ENCODE measurements at places on chromosomes 2 and 18.

DNA sequence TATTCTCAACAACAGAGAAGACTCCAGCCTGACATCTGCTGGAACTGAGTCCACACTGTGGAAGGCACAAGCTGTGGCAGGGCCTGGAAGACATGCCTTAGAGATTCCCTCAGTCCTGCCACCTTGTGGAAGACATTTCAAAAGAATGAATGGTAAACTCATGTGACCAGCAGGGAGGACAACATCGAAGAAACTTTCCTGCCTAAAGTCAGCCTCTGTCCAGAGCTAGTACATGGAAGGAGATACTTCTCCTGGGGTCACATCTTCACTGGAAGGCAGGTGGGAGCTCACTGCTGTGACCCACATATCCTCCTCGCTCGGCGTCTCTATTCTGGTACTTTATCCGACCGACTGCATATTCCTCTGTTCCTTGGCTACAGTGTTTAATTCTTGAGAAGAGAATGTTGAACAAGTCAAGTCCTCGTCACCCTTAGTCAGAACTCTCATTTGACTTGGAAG lies 59.5 kb downstream of the PUM2 start:
- no peak for DNase-seq

- DNase-seq, result no peak
Observed at GRCh38 chr2:24274809-24275208, 85.5 kb downstream of the ITSN2 start.

DNA sequence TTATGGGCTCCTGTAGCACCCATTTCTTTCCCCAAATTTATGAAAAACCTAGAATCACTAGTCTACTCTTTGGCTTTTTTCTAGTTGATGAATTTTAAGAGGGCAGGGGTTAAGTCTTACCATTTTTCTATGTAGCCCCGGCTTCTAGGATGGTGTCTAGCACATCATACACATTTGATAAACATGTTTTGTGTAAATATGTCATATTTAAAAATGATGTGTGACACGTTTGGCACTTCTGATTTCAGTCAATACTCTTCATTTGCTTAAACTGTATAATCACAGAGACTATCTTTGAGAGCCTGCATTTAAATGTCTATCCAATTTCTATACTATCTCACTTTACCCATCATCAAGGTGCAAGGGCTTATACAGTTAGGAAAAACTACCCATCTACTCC lies 331.1 kb downstream of the TDRD15 start:
- DNase-seq, result no peak

- DNase-seq, result no peak
Observed at GRCh38 chr2:140154271-140154670, 1374.1 kb upstream of the NXPH2 start.

- DNase-seq, result no peak
Observed at GRCh38 chr2:102235491-102235890, 48.7 kb downstream of the IL1RL2 start.

- DNase-seq, result no peak
Observed at GRCh38 chr2:165240916-165241315, 1.7 kb downstream of the SCN2A start.

- no peak for DNase-seq
Observed at GRCh38 chr2:218557941-218558340, 10.2 kb downstream of the USP37 start.

GRCh38 chr2:30269771-30270145 lies 38.4 kb downstream of the LBH start:
- no peak for DNase-seq

- DNase-seq, result no peak
Observed at GRCh38 chr2:102971701-102972100, 209.9 kb downstream of the TMEM182 start.

- DNase-seq, result no peak
Observed at GRCh38 chr2:157929871-157930667, 53.9 kb upstream of the ACVR1 start.

DNA sequence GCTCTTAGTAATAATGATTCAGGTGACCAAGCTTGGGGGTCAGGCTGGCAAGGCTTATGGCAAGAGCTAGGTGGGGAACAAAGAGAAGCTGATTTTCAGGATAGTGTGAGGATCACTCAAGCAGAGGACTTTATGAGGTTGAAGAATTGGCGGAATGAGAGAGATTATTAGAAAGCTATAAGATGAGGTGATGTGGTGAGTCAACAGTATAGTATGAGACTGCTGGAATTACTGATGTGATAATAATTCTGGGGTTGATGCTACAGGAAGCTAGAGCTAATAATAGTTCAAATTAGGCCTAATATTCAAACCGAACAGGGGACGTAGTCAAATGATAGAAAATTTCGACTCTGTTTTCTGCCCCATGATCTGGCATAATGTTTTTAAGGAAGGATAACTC lies 2115.3 kb upstream of the PIK3C3 start:
- no peak for DNase-seq
